ENCODE measurements at places on chromosomes 2 and 18.

- no peak for DNase-seq
Observed at GRCh38 chr2:134555411-134555810, 163.4 kb downstream of the TMEM163 start.

DNA sequence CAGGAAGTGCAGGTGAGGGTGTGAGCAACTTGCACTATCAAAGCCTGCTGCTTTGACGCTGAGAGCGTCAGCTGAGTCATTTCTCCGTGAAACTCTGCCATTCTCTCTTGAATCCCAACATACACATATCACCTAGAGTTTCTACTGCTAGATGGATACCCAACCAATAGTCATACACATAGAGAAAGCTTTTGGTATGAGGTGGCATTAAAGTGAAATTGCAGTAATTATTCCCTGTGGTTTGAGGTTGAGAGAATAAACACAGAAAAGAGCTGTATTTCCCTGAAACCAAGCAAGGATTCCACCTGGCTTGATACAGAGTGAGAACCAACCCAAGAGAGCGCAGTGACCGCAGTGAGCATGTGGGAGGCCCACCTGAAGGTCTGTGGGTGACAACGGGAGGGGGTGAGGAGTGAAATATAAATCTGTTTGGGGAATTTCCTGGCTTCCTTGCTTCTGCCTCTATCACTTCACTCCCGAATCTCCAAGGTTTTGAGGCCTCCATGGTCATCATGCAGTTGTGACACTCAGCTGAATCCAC, 28.8 kb upstream of the TMEM18 start:
- no peak for DNase-seq

DNA sequence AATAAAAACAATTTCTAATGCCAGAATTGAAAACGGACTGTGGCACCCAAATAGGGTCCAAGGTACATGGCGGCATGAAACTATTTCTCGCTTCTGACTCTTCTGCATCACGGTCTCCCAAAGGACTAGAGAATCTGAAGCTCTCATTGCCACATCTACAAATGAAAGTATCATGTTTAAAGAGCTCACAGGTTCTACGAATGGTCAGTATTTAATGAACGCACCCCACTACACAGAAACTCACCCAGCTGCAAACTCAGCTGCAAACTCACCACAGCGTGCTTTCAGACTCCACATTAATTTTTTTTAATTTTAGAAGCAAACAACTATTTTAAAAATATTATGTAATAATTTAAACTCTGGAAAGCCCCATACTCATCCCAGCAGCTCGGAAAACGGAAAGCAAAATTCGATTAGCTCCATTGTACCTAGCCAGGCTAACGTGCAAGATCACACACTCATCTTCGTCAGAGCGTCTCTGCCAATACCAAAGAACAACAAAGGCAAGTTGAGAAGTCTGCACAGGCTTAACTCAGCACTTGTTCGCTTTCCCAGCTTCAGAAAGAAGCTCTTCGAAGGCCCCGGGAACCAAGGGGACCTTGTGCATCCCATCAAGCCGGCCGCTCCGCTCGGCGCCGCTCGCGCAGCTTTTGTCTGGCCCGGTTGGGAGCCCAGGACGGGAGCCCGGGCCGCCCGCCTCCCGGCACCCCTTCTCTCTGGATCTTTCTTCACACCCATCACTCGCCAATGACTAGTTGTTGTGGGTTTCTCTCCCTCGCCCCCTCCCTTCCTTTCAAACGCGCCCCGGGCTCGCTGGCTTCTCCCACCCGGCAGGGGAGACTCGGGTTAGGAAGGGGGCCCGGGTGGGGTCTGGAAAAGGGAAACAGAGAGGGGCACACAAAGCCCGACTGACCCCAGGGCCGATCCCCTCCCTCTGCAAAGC, 785 bp downstream of the CLASP1 start:
- peak; percentile 36 for DNase-seq

DNA sequence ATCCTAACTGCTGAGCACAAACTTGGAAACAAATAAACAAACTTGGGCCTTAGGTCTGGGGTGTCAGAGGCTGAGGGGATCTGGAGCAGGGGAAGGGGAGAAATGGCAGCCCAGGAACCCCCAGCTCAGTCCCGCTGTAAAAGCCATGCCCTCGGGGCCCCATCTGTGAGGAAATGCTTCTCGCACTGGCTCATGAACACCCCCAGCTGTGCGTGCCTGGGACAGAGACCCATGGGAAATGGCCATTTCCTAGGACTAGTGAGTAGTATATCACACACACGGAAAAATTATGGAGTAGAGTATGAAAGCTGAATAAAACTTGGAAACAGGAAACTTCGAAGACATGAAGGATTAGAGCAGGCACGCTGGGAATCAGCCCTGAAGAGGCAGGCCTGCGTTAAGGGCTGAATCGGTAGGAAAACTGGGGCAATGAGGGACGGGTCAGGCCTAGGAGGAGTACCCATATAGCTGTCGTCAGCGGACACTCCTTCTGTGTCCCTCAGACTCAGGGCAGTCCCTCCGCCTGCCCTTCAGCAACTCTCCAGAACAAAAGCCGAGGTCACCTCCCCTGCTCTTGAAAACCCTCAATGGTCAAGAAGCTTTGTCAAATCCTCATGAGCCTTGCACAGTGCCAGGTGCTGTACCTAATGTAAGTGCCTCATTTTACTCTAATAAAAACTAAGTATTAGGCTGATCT, 120.8 kb upstream of the ODC1 start:
- no peak for DNase-seq

- no peak for DNase-seq
Observed at GRCh38 chr2:96512341-96512740, 7.2 kb upstream of the NEURL3 start.

DNA sequence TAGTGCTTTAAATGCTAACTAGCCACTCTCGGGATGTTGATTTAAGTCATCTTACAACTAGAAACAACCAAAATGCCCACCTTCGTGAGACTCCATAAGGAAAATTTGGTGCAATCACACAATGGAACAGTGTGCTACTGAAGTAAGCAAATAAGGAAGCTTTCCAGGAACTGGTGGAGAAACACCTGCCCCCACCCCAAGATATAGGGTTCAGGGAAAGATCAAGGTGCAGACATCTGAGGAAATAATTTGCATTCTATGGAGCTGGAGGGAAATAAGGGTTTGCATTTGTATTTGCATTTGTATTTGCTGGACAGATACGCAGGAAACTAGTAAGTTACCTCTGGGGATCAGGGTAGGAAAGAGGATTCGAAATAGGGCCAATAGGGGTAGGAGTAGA, 90.9 kb downstream of the ACAA2 start:
- DNase-seq: no peak

DNA sequence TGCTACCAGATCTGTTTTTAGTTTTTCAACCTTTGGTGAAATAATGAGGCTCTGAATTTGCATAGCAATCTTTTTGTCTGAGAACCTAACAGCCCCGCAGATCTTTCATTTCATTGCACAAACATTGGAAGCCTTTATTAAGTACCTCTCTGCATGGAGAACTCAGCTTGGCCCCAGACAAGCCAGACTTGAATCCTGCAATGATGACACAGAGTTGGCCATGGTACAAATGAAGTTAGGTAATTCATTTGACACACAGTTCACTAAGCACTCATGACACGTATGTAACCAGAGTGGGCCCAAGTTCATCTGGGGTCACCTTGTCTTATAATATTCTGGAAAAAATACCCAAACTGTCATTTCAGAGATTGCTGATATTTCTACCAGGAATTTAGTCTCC, 439.1 kb upstream of the ID2 start:
- no peak for DNase-seq

GRCh38 chr2:65818873-65819451, 386.6 kb upstream of the SPRED2 start:
- peak; percentile 27 for DNase-seq

- DNase-seq: peak; percentile 12
Observed at GRCh38 chr2:32711219-32711618, 83.4 kb downstream of the TTC27 start.

- no peak for DNase-seq
Observed at GRCh38 chr2:126901459-126901858, 2.8 kb downstream of the TEX51 start.

GRCh38 chr2:68878071-68878711, 7.0 kb upstream of the BMP10 start:
- no peak for DNase-seq

- no peak for DNase-seq
Observed at GRCh38 chr2:169975221-169975620, 148.0 kb downstream of the UBR3 start.
